Mesothelial cell of epicardium (in vitro differentiated cells): ENCODE measurements at places on chromosomes 3 and 15.

DNA sequence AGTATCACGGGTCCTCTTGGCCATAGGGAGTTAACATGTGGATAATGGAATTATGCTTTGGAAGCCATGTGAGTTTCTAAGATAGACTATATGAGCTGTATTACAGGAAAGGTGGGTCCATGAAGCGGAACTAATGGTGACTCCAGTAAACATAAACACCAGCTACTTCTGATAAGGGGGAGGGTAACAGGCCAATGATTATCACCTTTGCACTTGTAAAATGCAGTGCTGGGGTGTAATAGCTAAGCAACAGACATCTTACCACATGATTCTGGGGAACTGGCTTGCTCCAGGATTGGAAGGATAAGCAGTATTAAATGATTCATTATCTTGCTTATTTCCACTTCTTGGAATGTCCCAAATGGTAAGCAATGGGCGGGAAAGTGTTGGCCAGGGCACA, 61.4 kb upstream of the CD47 start:
- no peak for DNase-seq

GRCh38 chr3:168807448-168807847, 711.7 kb upstream of the GOLIM4 start:
- no peak for DNase-seq

DNA sequence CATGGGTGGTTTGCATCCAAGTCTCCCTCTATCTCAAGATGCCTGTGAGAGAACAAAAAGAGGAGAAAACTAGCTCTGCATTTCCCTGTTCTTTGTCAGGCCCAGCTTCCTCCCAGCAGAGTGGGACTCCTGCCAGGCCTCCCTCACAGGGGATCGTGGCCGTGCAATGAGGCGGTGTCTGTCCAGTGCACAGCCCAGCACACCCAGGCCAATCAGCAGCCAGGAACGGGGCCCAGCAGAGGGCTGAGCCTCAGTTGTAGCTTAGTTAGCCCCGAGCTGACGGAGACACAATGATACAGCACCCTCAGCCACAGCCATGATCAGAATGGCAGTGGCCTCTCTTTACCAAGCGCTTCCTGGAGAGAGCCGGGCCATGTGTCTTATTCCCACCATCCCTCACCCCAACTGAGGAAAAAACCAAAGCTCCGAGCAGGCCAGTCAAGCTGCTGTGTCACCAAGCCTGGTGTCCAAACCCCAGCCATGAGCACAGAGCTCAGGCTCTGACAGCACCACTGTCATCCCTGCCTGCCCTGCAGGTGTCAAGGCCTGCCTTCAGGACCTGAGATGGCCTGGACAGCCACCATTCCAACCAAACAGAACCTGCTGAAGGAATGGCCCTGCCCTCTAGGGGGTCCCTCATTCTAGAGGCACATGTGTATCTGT, 71.1 kb downstream of the DNAJB8 start:
- no peak for DNase-seq

DNA sequence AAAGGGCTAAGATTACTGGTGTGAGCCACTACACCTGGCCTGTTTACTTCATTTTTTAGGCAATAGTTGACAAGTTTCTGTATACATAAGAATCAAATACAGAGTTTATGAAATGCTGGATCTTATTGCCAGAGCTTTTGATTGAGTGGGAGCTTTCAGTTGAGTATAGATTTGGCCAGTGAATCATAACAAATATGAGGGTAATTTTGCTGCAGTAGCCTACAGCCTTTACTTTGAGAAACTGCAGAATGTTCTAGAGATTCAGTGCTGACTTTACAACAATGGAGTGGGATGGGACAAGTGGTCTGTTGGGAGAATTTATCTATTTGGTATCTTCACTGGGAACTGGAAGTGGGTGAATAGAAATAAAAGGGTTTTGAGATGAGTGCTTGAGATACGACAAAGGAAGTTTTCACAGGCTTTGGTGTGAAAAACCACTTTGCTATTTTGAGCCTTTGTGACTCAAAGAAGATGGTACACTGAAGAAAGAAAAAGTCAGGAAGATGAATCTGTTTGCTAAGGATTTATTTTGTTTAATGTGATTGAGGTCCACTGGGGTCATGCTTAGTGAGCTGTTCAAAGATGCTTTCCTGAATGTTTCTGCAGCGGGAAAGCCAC, 227.8 kb downstream of the UBE2E2 start:
- DNase-seq, result no peak

DNA sequence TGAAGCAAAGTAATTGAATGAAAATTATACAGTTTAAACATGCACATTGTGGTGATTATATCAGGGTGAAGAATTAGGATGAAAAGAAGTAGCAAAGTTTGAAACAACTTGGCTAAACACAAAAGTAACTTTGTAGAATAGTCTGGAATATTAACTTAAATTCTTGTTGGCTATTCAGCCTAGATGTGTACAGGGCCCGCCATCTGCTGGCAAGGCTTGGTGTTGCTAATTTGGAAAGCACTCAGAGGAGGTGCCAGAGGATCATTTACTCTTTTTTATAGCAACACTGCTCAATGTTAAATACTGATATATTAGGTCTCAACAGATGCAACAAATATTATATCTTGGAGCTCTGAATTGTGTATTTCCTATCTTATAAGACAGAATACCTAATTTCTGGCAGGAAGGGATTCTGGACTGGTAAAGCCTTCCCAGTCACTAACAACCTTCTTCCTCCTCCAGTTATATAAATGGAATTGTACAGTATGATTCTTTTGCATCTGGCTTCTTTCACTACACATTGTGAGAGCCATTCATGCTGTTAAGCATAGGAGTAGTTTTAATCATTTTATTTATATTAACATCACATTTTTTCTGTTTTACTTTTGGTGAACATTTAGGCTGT, 36.1 kb downstream of the TTC23 start:
- peak; percentile 77 for DNase-seq

DNA sequence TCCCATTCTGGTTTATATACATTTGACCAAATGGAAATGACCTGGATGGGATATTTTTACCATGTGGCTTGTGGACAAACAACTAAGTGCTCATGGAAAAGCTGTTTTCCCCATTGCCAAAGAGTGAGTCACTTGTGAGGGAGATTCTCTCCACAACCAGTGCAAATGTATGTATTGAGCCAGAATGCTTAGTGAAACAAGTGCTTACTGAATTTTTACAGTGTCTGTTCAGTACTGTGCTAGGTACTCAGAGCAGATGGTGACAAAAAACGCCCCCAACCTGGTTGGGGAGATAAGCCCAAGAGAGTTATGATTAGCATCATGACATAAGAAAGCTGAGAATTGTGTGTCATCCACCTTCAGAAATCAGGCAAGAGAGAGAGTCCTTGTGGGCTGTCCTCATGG, 2.3 kb downstream of the CHP1 start:
- no peak for DNase-seq

- DNase-seq, result no peak
These were observed 103.6 kb downstream of the ADAMTS9 start for GRCh38 chr3:64584179-64584578.

DNA sequence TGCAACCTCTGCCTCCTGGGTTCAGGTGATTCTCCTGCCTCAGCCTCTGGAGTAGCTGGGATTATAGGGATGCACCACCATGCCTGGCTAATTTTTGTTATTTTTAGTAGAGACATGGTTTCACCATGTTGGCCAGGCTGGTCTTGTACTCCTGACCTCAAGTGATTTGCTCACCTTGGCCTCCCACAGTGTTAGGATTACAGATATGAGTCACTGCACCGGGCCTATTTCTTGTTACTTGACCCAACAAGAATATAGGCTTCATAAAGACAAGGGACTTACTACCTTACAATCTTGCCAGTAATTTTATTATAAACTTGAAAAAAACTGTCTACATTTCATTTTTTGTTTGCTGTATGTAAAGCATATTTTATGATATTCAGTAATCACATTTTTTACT, 21.4 kb upstream of the ZBTB47 start:
- no peak for DNase-seq

DNA sequence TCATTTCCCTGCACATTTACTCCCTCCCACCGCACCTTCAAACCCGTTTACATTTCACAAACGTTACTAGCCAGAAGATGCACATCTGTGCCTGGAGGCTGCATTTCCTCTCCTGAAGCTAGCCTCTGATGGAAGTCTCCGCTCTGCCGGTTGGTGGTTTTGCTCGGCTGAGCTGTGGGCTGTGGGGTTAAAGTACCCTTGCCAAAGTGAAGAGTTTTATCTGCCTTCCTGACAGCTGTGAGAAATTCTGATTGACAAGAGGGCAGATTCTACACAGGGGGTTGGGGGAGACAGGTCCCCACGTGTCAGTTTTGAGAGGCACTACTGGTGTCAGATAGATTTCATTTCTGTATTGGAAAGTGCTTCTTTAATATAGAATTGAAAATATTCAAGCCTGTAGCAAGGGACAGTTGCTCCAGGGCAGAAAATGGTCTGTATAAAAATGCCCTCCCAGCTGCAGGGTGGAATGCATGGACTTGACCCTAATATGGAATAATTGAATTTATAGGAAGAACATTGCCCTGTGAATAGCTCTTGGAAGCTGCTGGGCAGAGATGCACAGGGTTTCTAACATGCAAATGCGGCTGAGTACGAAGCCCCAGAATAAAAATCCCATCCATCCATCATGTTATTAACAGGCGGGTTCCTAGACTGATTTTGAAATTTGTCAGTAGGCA, 201.1 kb upstream of the RGMA start:
- no peak for DNase-seq
